ENCODE measurements at places on chromosomes 3 and 15.

DNA sequence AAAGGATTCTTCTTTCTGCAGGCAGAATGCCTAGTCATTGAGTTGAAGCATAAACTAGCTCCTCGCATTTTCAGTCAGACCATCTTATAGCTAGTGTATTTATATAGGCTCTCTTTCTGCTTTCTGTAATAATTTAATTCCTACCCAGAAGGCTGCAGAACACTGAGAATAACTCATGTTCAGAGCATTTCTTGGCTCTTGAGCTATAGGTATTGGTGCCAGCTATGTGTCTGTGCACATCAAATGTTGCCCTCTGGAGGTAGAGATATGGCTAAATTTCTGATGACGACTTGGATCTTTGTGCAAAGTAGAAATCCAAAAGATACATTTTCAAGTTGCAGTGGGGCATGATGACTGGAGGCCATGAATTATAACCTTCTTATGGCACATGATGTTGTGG is 336.2 kb upstream of the TPM1 start:
- no peak for DNase-seq

DNA sequence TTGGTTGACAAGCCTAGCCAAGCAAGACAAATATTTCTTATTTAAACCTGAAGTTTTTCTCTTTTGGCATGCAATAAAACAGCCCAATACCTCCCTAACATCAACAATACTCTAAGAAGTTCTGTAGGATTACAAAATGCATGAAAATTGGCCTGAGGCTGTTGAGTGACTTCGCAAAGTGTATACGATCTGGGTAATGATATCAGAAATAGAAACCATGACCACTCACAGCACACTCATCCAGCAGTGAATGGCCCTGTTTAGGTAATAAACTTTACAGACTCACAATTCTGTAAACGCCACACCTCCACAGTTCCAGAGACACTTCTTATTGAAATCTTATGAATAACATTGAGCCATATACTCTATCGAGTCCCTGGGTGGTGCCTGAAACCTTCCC is 83.0 kb upstream of the NAALADL2 start:
- DNase-seq, result no peak

GRCh38 chr3:134464064-134464688 is 21.6 kb downstream of the ANAPC13 start:
- no peak for DNase-seq

DNA sequence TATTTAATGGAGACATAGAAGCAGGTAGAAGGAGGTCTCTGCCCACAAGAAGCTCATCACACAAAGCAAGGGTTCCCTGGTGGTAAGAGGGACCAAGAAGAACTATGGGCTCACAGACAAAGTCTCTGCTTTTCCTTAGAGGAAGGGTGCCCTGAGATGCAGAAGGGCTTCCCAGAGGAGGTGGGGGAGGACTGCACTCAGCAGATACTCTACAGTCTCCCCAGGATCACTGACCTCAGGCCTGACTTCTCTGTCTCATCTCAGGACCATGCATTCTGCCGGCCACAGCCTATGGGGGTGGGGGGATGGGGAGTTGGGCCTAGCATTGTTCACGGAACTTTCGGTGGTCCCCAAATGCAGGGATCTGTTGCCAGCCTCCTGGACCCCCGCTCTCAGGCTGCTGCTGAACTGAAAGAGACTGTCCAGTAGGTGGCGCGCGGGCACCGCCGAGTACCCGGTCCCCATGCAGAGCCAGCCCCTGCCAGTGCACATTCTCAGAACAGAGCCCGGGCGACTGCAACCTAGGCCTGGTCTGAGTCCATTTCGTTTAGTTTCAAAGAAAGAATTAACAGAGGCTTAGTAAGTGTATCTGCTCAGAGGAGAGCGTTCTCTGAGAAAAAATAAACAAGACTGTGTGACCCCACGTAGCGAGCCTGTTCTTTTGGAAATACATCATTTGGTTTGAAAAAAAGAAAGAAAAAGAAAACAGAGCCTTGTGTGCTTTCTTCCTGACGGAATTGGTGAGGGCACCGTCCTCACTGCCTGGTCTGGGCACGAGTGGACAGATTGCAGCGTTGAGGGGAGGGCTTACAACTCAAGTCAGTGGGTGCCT is 74.1 kb downstream of the LRTM1 start:
- DNase-seq, result no peak

GRCh38 chr3:117308353-117308752 is 598.8 kb downstream of the TUSC7 start:
- no peak for DNase-seq

DNA sequence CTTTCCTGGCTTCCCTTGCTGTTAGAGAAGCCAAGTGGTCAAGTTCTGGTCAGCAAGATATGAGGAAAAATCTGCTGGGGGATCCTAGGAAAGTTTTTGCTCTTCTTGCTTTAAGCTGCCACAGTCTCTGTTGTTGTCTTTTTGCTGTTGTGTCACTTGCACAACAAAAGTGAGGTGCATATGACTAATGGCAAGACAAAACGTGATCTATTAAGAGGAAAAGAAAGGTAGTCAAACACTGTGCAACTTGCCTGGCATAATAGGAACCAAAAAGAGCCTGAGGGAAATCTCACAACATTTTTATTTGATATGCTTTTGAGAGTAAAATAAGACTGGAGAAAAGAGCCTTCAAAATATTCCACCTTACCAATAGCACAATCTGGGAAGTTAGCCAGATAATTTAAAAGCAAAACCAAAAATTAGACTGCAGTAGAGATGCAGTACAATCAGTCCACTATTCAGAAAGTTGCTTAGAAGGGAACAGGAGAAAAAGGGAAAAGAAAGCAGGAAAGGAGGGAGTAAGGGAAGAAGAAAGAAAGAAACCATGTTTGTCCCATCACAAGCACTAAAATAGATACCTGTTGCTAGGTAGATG is 110.0 kb upstream of the SLC4A7 start:
- no peak for DNase-seq

GRCh38 chr3:195551381-195551978 is 8.4 kb upstream of the PPP1R2 start:
- DNase-seq, result no peak

DNA sequence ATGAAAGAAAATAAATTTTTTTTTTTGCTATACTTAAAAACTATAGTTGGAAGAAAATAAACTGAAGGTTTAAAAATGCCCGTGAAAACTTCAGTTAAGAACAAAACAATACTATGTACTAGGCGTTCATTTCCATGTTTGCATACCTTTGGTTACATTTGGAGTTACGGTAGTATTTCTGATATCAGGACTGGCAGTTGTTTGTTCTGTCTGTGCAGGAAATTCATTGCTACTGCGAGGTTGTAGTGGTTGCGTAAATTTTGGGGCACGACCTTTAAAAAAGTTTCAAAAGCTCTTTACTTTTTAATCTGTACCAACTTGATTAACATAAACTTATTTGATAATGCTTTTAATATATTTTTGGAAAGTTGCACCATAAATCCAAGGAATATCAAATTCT is 47.9 kb downstream of the ST3GAL6 start:
- DNase-seq, result no peak

DNA sequence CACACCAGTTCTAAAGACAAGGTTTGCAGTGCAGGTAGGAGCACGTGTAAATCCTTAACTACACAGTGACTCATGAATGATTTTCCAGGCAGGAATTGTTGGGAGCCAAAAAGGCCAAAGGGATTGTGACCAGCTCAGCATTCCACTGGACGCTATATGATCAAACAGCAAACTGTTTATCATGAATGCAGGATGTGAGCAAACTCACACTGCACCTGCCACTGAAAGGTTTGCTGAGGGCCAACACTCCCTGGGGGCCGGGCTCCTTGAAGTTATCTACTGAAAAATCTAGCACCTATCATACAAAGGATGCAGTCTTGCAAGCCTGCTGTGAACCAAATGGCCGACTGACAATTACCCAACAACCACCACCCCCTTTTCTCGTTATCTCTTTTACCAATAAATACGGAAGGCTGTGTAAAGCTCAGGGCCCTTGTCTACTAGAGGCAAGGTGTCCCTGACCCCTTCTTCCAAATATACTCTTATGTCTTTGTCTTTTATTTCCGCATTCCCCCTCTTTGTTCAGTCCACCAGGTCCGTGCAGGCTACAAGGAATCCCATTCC is 11.5 kb upstream of the DNASE1L3 start:
- DNase-seq, result no peak

GRCh38 chr15:68526269-68526668 is 52.5 kb upstream of the CORO2B start:
- DNase-seq, result no peak

DNA sequence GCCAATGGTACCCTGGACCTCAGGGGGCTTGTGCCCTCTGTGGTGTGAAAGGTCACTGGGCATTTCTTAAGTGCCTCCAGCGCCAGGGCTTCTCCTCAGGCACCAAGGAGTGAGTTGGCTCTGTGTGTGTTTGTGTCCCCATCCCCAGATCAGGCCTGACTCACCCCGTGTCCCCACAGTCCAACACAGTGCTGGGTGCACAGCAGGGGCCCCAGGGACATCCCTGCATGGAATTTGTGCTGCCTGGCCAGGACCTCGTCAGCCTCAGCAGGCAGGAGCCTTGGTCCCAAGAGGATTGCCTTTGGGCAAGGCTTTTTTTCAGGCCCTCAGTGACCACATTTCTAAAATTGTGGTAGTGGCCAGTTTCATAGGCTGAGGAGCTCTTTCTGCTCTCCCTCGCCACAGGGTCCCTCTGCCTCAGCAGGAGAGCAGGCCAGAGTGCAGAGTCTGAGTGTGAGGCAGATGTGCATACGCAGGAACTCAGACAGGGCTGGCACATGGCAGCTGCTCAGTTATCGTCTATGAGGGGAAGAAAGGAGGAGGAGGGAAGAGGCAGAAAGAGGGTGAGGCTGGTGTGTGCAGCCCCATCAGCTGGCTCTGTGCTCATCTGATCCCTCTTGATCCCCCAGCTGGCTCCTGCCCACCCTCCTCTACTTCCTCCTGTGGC is 215.6 kb downstream of the RPLP1 start:
- DNase-seq, result no peak

- no peak for DNase-seq
Observed at GRCh38 chr3:99373088-99373845, 265.1 kb upstream of the COL8A1 start.

GRCh38 chr3:129122412-129123011 is 908 bp upstream of the RAB43 start:
- DNase-seq, result no peak

GRCh38 chr15:77413699-77414349 is 6.1 kb downstream of the PEAK1 start:
- DNase-seq, result no peak

- no peak for DNase-seq
Observed at GRCh38 chr3:74302969-74303368, 311.5 kb downstream of the CNTN3 start.

DNA sequence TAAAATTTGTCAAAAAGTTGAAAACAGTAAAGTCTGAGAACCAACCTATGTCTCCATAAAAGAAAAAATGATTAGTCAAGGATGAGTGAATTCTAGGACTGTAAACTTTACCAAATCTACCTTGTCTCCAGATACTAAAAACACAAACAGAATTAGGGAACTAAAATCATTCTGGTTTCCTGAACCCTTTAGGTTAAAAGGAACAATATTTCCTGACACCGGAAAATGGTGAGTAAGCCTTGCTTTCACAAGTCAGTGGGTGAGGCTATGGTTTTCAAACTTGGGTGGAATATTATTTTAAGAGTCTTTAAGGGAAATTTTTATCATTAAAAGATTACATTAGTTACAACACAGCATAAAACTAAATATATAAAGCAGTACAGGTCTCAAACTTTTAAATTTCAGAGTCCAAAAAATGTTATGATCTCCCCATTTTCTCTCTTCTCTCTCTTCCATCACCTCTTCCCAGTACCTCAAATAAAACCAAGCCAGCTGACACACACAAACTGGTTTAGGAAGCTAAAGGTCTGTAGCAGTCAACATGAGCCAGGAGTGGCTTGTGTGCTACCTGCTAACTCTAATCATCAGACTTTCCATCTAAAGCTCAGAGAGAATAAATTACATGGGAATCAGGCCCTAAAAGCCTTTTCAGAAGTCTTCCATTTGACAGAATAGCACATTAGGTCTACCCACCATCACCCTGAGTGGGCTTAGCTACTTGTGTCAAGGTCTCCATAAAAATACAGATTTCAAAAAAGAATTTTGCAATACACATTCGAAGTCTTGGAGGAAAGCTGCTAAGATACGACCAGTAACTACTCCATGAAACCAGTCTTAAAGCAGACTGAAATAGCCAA is 2.2 kb downstream of the SLC12A6 start:
- no peak for DNase-seq

- DNase-seq, result no peak
Observed at GRCh38 chr3:113304856-113305540, 93.6 kb downstream of the BOC start.

DNA sequence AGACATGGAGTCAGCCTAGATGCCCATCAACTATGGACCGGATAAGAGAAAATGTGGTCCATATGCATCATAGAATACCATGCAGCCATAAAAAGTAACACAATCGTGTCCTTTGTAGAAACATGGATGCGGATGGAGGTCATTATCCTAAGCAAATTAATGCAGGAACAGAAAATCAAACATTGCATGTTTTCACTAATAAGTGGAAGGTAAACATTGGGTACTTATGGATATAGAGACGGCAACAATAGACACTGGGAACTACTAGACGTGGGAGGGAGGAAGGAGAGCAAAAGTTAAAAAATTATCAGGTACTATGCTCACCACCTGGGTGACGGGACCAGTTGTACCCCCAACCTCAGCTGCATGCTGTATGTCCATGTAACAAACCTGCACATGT is 2.5 kb downstream of the PLD1 start:
- DNase-seq, result no peak

GRCh38 chr15:66873856-66874255 is 171.8 kb downstream of the SMAD6 start:
- no peak for DNase-seq

DNA sequence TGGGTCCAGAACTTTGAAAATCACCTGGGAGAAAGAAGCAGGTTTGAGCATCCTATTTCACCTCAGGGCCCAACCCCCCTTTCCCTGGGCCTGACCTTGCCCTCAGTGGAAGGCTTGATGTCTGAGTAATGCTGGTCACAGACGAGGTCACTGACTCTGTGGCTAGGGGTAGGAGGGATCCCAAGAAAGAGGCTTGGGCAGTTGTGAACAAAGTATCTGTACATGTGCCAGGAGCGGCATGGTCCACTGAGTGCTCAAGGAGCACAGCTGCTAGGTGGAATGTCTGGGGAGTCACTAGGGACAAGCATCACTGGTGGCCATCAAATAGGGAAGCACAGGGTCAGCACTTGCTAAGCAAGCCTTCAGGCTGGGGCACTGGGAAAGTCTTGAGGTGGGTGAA is 7.3 kb downstream of the CCDC71 start:
- no peak for DNase-seq

- no peak for DNase-seq
Observed at GRCh38 chr3:172152874-172153273, 113.5 kb downstream of the FNDC3B start.

DNA sequence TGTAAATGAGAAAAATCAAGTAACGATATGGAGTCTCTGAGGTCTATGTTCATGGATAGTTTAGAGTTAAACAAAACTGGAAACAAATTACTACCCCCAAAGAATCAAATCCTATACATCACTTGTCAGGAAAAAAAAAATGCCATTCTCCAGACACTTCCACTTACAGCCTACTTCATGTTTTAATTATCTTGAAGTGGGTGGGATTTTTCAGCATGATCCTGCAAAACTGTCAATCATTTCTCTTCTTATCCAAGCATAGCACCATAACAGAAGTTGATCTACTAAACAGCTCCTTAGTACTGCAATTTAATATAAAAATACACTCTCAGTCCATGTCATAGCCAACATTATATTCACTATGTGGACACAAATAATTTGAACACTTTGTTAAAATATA is 833.9 kb downstream of the TUSC7 start:
- DNase-seq, result no peak
